ENCODE measurements at places on chromosomes 4 and X. TPM values are rescaled to one million over a fixed set of nuclear protein-coding genes. Genes with fewer than 3 reads are reported as not detected.

- DNase-seq, result no peak
These were observed 221.9 kb downstream of the TENM3 start for GRCh38 chr4:182465114-182465513.

GRCh38 chr4:71262161-71262560 lies 76.7 kb upstream of the SLC4A4 start:
- no peak for DNase-seq

Gene CAMK2D
- 150 TPM for total RNA-seq

Gene FOXR2
- total RNA-seq, result not detected

GRCh38 chrX:20060961-20061748 lies 55.6 kb downstream of the MAP7D2 start:
- no peak for DNase-seq

DNA sequence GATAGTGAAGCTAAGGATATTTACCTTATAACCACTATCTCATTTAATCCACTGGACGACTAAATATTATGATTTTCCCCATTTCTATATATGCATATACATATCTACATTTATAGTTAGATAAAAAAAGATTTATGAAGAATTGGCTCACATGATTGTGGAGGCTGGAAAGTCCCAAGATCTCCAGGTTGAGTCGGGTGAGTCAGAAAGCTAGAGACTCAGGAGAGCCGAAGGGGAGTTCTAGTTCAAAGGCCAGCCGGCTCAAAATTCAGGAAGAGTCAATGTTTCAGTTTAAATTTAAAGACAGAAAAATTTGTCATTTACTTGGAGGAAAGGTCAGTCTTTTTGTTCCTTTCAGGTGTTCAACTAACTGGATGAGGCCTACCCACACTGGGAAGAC lies 158.2 kb upstream of the CPEB2 start:
- no peak for DNase-seq

DNA sequence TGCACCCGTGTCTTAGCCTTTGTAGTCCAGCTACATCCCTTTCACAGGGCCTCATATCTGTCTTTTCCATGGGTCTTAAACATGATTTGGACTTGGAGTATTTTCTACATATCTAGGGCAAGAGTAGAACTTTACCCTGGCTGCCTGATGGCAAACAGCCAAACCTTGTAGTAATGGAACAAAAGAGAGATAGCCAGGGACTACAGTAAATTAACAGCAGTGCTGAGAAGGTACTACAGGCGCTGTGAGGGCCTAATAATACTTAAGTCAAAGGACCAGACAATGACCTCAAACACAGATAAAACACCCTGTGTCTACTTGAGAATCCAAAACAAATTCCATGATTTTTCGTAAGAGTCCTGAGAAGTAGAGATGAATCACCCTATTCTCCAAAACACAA lies 111.0 kb upstream of the WDR17 start:
- DNase-seq, result no peak

DNA sequence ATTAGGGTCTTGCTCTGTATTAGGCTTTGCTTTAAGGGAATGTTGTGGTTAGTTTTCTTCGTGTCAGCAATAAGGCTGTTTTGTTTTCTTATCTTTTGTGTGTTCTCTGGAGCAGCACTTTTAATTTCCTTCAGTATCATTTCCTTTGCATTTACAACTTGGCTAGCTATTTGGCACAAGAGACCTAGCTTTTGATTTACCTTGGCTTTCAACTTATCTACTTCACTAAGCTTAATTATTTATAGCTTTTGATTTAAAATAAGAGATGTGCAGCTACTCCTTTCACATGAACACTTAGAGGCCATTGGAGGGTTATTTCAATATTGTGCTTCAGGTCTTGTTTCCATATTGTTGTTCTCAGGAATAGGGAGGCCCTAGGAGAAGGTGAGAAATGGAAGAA lies 68.2 kb downstream of the FAT4 start:
- no peak for DNase-seq

DNA sequence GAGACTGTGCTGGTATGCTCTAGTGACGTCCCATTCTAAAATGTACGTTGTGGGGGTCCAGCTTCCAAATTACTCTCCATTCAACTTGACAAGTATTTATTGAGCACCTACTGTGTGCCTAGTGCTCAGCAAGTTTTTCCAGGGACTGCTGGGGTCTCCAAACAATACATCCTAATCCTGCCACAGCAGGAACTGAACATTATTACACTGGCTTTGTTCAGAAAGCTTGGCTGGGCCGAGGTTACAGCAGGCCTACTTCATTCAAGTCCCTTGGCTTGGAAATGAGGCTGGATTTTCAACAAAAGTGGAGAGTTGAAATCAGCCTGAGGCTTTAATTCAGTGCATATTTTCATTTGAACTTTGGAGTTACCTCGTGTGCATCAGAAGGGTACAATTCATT lies 78.0 kb downstream of the GUCY2F start:
- DNase-seq, result no peak

GRCh38 chr4:125440814-125441213 lies 126.1 kb downstream of the FAT4 start:
- DNase-seq, result no peak

Gene REELD1
- total RNA-seq, result not detected

Gene PIGA
- 5.7 TPM for total RNA-seq

Measured in right cardiac atrium (tissue), 5 donors.